Stimulated activated CD4-positive, alpha-beta T cell treated with anti-CD3 and anti-CD28 coated beads, Interleukin-2, amount 100 ng/mL, for 48 hours (primary cell): ENCODE measurements at places on chromosomes 5 and 9.

DNA sequence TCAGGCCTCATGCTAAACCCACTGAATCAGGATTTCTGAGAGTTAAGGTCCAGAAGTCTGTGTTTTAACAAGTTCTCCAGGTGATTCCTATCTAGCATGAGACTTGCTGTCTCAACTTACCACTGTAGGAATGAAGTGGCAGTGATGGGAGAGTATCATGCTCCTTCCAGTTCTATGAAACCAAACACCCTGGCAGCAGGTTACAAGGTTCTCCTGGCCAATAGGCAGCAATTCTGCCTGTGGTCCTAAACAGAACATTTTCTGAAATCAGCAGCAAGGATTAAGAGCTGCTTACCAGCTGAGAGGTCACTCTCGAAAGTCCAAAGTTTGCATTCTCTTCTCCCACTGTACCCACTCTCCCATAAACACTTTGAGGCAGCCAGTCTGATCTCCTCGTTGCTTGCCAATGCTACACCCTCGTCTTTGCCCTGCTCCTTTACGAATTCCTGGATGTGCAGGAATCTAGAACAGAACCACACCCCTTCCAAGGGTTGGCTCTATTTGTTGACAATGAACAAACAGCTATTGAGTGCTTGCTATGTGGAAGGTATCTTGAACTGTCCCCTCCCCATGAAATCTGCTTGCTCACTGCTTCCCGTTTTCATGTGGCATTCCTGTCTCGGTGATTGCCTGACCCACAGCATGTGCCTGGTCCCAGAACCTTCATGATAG lies 100.5 kb downstream of the TMEM174 start:
- DNase-seq: no peak

DNA sequence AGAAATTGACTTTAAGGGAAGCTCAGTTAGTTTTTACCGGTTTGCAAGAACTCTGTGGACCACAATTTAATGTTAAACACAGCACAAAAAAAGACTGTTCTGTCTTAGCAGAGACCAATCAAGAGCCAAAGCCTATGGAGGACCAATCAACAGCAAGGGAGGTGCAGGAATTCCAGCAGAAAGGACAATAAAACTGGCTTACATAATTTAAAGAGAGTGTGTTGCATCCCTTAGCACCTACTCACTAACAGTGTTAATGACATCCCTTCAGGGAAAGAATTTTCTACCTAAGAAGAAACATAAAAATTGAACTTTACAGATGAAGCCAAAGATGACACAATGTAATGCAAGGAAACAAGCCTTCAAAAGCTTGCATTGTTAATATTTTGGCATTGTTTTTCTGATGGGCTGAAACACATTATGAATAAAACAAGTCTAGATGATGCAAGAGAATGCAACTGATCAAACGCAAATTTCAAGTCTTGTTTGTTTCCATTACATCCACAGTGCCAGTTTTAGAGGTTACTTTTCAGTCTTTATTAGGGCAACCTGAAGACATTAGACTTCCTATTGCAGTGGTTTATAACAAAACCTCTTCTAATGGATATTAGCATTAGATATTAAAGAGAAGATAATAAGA lies 111.3 kb upstream of the FST start:
- DNase-seq: no peak

GRCh38 chr9:13570068-13570974 lies 290.8 kb upstream of the MPDZ start:
- no peak for DNase-seq

GRCh38 chr9:71604197-71605063 lies 163.9 kb downstream of the CEMIP2 start:
- peak; percentile 74 for DNase-seq

DNA sequence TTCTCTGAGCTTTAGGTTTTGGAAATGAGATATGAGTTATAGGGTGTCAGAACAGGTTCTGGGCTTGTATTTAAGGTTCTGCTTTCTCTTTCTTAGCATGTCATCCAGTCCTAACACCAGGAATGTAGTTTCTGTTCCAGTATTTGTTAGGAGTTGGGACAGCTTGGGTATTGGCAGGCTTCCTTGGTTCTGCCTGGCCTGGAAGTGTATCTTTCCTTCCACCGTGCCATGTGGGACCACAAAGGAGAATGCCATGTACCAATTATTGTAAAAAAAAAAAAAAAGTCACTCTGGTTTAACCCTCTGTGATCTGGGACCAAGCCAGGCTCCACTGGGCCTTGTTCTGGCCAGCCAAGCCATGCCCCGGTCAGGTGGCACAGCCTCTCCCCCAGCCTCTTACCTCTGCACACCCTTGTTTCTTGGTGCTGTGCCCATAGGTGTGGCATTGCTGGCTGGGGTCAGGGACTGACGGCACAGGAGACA lies 47.8 kb downstream of the ARHGAP26 start:
- no peak for DNase-seq

- DNase-seq: no peak
Measured at GRCh38 chr9:130638284-130639123, 25.9 kb upstream of the PRDM12 start.
